NCI-H774 (cell line): ENCODE measurements at places on chromosomes 7 and 10.

DNA sequence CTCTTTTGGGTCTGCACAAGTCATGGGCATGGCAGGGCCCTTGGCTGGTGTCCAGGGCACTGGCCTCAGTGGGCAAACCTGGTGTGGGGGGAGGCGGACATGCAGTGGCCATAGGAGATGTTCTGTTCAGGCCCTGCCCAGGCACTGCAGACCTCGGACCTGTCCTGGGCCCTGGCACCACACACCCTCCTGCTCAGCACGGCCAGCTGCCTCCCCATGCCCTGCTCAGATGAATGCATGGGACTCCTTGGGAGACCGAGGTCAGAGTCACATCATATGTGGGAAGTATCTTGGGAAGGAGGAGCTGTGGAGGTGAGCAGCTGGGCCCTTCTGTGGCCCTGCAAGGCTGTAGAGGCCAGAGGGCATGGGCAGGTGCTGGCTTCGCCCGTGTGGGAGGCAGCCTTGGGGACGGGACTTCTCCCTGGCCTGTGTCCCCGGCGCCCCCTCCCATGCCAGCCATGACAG is 130.8 kb downstream of the VIPR2 start:
- DNase-seq = no peak

DNA sequence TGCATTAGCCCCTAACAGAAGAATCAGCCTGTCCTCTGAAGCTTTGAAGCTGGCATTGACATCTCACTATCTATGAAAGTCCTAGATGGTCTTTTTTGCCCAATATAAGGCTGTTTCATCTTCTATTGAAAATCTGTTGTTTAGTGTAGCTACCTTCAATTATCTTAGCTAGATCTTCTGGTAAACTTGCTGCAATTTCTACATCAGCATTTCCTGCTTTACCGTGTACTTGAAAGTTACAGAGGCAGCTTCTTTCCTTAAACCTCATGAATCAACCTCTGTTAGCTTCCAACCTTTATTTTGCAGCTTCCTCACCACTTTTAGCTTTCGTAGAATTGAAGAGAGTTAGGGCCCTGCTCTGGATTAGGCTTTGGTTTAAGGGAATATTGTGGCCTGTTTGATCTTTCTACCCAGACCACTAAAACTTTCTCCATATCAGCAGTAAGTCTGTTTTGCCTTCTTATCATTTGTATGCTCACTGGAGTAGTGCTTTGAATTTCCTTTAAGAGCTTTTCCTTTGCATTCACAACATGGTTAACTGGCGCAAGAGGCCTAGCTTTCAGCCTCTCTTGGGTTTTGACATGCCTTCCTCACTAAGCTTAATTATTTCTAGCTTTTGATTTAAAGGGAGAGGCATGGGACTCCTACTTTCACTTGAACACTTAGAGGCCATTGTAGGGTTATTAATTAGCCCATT is 32.5 kb downstream of the ARID5B start:
- no peak for DNase-seq

- DNase-seq = no peak
Observed at GRCh38 chr10:73653701-73654100, 2.1 kb downstream of the SYNPO2L start.

DNA sequence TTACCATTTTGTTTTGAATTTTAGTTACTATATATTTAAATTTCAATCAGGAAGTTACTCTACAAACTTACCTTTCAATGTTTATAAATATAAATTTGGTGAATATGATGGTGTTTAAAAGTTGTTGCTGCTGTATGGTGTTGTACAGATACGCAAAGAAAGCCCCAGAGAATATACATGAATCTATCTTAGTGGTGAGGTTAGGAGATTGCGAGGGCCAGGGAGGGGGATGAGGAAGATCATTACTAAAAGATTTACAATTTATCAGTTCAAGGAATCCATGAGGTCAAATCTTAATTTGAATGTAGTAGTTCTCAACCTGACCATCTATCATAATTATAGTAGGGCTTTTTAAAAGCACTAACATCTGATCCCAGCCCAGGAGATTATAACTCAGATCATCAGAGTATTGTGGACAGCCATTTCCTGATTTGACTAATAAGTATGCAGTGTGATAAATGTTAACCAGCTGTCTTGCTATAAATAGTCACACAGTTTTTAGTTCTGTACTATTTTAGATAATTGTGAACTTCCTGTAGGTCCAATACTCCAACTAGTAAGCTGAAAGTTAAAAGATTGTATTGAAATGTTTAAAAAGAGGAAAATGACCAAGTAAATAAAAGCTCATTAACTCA is 23.6 kb downstream of the FAM3C start:
- no peak for DNase-seq

DNA sequence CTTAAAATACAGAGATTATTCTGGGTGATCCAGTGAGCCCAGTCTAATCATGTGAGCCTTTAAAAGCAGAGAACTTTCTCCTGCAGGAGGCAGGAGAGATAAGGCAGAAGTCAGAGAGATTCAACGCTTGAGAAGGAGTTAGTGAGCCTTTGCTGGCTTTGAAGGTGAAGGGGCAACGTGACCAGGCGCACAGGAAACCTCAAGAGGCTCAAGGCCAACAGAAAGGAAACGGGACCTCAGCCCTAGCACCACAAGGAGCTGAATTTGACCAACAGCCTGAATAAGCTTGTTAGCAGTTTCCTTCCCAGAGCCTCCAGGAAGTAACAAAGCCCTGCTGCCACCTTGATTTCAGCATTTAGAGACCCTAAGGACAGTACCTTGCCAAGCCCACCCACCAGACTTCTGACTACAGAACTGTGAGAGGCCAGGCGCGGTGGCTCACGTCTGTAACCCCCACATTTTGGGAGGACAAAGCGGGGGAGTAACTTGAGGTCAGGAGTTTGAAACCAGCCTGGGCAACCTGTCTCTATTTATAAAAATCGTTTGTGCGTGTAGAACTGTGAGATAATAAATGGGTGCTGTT is 87.3 kb upstream of the KAT6B start:
- no peak for DNase-seq

DNA sequence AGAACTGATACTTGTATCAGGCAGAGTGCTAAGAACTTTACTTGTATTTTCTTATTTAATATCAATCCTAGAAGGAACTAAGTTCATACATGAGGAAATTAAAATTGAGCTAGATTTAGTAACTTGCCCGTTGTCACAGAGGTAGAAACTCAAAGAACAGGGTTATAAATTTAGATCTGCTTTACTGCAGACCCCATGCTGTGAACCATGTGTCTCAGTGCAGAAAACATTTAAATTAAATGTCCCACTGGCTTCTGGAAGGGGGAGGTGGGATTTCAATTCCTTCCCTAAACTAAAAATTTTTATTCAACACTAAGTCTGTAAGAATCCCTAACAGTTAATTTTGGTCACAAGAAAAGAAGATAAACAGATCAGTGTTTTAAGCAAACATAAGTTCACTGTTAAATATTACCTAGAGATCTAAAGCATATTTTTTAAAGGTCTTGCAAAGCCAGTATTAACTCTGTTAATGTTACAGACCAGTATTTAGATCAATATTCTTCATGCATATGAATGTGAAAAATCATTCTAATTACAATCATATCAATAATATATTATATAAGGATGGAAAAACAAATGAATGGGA is 23.1 kb downstream of the WASL start:
- no peak for DNase-seq

GRCh38 chr7:104972500-104972899 is 41.5 kb upstream of the KMT2E start:
- no peak for DNase-seq

GRCh38 chr7:150381785-150382122 is 2.6 kb downstream of the ZNF775 start:
- no peak for DNase-seq

DNA sequence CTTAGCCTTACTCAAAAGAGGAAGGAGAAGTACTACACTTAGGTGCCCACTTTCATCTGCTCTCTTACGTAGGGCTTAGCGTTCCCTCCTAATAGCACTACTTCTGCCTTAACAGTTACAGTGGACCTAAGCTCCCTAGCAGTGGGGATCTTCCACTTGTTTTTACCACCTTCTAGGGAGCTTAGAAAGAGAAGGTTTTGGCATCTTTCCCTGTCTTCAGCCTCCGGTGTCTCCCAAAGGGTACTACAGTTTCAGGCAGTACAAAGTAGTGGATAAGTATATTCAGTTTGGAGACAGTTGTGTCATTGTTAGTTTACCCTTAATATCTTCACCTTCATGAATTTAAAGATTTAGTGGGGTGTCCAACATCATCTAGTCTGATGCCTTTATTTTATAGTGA is 14.6 kb downstream of the CHRM2 start:
- no peak for DNase-seq

DNA sequence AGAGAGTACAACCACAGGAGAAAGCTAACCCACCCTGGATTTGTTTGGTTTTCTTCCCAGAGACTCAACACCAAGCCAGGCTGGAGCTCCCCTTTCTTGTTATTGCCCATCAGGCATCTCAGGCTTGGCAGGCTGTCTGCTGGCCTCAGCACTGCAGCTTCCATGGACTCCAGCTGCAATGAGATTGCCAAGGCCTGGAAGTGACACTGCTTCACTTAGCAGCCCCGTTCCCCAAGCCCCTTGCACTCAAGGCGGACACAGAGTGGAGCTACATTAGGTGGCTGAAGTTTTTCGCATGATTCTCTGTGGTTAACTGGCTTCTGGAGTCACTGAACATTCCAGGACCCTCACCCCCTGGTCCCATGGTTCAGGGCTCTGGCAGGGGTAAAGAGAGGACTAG is 163.1 kb upstream of the GDF10 start:
- DNase-seq = no peak

GRCh38 chr7:117127585-117128168 is 174.4 kb downstream of the ST7 start:
- peak; percentile 59 for DNase-seq

DNA sequence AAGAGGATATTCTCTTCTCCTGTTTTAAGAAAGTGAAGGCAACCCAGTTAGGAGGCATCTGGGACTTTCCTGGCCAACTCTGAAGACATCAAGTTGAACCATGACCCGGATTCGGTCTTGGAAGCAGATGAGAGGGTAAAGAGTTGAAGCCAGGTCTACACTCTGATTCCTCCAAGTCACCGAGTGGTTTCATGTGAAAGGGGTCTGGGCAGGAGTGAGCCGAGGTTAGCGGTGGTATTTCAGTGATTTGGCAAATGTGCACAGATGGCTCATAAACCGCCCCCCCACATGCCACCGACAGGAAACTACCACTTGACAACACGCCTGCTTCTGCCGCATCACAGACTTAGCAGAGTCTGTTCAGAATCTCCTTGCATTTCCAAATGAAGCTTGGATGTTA is 11.4 kb upstream of the REPIN1 start:
- no peak for DNase-seq

DNA sequence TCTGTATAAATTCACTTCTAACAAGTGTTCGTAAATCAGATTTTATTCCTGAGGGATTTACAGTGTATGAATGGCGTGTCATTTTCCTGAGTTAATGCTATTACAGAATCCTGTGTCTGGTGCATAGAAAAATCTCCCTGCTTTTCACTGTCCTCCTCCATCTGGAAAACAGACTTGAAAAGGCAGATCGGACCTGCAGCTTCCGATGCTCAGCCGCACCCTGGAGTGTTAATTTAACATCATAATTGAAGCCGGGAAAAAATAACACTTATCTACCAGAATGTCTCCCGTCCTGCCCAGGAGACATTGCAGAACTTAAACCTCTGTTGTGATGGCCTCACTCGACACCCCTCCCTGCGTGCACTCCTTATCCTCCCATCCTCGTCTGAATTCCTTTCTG is 442.1 kb upstream of the FOXK1 start:
- DNase-seq = no peak

DNA sequence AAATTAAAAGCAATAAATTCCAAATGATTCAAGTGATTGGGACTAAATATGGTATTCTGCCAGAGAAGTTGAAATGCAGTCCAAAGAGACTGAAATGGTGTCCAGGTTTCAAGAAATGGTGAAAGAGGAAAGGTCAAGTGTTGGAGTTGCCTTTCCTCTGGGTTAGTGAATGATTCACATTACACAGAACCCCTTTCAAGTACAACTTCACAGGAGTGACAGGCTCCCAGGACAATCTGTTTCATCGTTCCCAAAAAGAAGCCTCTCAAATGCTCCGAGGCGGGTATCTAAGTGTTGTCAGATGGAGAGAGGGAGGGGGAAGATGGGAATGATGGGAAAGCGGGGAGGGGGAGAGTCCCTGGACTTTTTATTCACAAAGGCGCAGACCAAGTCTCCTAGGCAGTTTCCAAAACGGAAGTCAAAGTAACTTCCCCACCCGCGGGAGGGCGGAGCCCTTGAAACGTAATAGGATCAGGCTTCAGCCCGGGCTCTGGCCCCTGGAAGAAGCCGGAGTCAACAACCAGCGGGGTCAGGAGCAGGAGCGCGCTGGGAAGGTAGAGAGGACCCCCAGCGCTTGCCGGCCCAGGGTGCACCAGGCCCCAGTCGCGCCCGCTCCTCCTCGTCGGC is 754 bp downstream of the SLC25A13 start:
- peak; percentile 56 for DNase-seq

GRCh38 chr7:118305671-118306070 is 81.2 kb downstream of the ANKRD7 start:
- DNase-seq = no peak

DNA sequence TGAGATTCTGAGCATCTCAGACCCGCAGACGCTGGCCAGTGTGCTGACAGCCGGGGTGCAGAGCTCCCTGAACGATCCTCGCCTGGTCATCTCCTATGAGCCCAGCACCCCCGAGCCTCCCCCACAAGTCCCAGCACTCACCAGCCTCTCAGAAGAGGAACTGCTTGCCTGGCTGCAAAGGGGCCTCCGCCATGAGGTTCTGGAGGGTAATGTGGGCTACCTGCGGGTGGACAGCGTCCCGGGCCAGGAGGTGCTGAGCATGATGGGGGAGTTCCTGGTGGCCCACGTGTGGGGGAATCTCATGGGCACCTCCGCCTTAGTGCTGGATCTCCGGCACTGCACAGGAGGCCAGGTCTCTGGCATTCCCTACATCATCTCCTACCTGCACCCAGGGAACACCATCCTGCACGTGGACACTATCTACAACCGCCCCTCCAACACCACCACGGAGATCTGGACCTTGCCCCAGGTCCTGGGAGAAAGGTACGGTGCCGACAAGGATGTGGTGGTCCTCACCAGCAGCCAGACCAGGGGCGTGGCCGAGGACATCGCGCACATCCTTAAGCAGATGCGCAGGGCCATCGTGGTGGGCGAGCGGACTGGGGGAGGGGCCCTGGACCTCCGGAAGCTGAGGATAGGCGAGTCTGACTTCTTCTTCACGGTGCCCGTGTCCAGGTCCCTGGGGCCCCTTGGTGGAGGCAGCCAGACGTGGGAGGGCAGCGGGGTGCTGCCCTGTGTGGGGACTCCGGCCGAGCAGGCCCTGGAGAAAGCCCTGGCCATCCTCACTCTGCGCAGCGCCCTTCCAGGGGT is 703 bp downstream of the RBP3 start:
- no peak for DNase-seq

GRCh38 chr10:52071814-52072213 is 242.3 kb upstream of the DKK1 start:
- DNase-seq = no peak

DNA sequence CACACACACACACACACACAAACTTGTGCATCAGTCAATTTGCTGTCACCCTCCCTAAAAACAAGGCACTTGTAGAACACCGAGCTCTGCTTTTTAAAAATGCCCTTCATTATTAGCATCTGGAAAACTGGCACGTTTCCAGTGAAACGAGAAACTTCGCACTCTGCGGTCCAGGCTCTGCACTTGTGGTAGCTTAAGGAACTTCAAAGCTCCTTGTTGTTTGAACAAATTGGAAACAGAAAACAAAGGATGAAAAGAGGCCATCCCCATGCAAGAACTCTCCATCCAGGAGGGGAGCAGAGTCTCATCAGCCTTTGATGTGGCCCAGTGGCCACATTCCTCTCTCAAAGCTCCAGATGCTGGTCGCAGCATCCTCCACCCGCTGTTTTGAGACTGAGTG is 105.1 kb downstream of the C10orf90 start:
- no peak for DNase-seq

- DNase-seq = no peak
Observed at GRCh38 chr7:138890499-138891445, 90.4 kb downstream of the KIAA1549 start.
